ENCODE measurements at places on chromosomes 3 and 15.

GRCh38 chr15:85407421-85408269, 27.2 kb downstream of the AKAP13 start:
- DNase-seq, result no peak

DNA sequence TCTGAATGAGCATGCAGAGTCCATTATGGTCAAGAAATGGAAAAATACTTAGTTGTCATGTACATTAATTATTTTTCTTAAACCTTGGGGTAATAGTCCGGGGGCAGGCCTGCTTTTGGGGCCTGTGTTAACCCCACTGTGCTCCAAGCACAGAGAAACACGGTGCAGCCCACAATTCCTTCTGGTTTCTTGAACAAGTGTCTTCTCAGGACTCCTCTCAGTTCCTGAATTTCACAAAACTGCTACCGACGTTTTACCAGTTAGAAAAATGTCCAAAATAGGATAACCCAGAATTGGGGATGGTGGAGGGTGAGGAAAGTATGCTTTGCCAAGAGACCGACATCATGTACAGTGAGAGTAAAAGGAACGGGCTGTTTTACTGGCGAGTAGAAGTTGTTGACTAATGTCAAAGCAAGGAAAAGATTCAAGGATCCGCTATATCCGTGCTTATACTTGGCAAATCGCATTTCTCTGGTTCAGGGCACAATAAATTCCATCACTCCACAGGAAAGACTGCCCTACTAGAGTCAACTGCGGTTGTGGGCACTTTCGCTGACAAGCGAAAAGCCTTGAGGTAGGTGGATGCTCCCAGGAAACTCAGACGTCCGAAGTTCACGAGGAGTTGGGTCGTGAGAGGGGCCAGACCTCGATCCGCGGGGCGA, 495 bp upstream of the NXPE3 start:
- no peak for DNase-seq

GRCh38 chr3:42871592-42872196, 4.0 kb downstream of the CYP8B1 start:
- no peak for DNase-seq

- DNase-seq, result no peak
Measured at GRCh38 chr3:187006864-187007630, 76.7 kb downstream of the ST6GAL1 start.

DNA sequence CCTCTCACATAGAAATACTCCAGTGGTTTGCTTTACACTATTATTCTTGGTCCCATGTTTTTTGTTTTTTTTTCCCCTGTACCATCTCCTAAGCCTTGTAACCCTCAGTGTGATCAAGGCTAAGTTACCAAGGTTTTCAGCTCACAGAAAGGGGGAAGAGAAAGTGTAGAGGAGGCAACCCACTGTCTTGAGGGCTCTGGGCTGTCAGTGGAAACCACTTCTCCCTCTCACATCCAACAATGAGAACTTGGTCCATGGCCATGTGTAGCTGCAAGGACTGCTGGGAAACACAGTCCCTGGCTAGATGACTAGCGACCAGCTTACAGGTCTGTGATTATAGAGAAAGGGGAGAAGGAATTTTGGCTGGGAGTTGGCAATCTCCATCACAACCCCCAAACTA, 30.3 kb downstream of the GPD1L start:
- no peak for DNase-seq

DNA sequence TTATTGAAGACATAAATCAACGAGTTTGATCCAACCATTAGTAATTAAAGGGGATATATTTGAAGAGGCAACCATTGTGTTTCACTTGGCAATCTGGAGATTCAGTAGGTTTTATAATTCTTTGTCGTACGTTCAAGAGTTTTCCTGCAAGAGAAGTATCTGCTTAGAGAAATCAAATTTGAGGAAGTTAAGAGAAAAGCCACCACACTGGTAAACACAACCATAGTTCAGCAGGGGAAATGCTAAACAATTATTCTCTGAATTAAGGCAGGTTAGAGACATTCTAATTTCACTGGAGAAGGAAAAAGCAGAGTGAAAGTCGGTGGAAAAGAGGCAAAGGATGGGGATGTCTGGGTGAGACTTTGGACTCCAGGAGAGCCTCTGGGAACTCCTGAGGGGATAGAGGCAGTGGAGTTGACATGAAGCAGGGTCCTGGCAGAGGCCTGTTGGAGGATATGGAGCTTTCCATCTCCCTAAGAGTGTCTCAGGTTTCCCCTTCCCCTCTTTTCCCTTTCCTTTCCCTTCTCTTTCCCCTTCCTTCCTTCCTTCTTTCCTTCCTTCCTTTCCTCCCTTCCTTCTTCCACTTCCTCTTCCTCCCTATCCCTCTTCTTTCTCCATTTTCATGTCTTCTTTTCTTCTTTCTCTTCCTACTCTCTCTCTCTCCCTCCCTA, 26.5 kb downstream of the SPINK8 start:
- DNase-seq, result no peak
